Epithelial cell of proximal tubule (primary cell): ENCODE measurements at places on chromosomes 1 and 21.
A peak's percentile ranks its signal among the peaks of the same experiment; 100 is the strongest.

- DNase-seq, result no peak
These were observed 265.5 kb downstream of the PTPRC start for GRCh38 chr1:198904321-198904720.

- DNase-seq, result no peak
These were observed 19.9 kb downstream of the PRXL2B start for GRCh38 chr1:2606396-2606880.

DNA sequence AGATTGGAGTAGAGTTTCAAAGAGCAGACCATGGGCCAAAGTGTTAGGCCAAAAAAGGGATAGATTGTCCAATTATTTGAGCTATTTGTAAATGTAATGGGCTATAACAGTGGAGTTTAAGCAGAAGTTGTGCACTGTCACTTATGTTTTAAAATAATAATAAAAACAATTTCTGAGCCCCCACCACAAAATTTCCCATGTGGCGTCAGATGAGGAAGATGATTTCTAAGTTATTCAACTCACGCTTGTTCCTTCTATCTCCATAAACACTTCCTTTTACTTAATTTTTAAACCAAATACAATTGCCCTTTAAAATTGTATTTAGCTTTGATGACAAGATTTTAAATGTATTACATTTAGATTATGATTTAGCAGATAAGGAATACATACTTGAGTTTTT lies 330.0 kb downstream of the PTPRC start:
- DNase-seq, result no peak

DNA sequence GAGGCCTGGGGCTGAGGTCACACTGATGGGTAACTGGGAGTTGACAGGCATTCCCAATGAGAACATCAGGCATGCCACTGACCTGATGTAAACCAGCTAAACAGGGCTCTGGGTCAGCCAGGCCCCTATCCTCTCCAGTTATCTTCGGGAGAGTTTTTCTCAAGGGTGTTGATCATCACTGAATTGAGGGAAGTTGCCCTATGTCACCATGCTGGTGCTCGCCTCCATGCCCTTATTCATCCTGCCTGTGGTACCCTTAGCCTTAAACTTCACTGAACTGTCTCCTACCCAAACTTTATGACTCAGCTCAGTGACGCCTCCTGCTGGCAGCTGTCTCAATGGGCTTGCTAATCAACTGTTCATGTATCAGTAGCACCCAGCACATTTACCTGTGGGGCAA lies 80.7 kb upstream of the TNR start:
- no peak for DNase-seq

GRCh38 chr1:60665311-60665710 lies 417.1 kb upstream of the NFIA start:
- DNase-seq, result no peak

DNA sequence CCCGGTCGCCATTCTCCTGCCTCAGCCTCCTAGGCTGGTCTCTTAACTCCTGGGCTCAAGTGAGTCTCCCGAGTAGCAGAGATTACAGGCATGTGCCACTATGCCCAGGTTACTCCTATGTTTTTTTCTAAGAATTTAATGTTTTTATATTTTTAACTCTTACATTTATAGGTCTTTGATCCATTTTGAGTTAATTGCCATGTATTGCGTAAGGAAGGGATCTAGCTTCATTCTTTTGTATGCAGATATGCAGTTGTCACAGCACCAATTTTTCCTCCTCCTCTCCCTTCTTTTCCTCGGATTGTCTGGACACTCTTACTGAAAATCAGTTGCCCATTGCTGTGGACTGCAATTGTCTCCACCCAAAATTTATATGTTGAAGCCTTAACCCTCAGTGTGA lies 11.5 kb downstream of the BTBD8 start:
- DNase-seq, result no peak

DNA sequence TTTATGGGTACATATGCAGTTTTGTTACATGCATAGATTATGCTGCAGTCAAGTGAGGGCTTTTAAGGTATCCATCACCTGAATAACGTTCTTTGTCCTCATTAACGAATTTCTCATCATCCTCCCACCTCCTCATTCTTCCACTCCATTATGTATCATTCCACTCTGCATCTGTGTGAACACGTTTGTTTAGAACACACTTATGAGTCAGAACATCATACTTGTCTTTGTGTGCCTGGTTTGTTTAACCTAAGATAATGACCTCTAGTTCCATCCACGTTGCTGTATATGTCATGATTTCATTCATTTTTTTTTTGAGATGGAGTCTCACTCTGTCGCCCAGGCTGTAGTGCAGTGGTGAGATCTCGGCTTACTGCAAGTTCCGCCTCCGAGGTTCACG lies 6.7 kb upstream of the MPC2 start:
- no peak for DNase-seq

GRCh38 chr1:29450591-29450990 lies 214.3 kb downstream of the PTPRU start:
- DNase-seq, result no peak

GRCh38 chr1:32612189-32612881 lies 38.0 kb downstream of the ZBTB8OS start:
- DNase-seq, result peak; percentile 9

- DNase-seq, result no peak
These were observed 4.5 kb upstream of the CSRP1 start for GRCh38 chr1:201511396-201511940.

DNA sequence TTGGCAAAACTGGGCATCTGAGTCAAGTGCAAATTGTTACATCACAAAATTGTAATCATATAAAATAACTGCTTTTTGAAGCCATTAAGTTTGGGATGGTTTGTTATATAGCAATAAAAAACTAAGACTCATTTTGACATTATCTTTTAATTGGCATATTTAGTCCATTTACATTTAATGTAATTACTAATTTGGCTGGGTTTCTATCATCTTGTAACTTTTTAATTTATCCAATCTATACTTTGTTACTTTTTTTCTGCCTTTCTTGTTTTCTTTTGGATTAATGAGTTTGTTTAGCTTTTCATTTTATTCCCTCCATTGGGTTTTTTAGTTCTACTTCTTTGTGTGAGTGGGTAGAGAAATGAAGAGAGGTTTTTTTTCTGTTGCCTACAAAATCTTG lies 76.3 kb downstream of the DRAM2 start:
- DNase-seq, result no peak

GRCh38 chr1:209318181-209319056 lies 265.1 kb upstream of the CAMK1G start:
- DNase-seq, result no peak

DNA sequence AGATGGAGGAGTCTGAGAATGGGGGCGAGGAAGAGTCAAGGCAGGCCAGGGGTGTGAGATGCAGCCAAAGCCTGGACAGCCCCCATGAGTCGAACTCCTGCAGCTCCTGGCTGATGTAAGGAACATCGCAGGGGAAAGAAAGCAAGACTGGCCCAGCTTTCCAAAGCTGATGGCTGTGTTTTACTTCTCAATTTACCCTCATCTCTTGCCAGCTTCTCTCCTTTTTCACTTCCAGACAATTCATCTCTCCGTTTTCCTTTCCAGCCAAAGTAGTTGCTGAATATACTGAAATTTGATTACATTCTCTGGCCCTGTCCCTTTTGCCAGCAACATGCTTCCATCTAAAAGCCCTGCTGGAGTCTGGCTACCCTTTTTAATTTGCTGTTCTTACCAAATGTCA lies 40.0 kb upstream of the UBE2U start:
- no peak for DNase-seq

- DNase-seq, result no peak
These were observed 196.1 kb downstream of the AMY1C start for GRCh38 chr1:103945774-103946173.

DNA sequence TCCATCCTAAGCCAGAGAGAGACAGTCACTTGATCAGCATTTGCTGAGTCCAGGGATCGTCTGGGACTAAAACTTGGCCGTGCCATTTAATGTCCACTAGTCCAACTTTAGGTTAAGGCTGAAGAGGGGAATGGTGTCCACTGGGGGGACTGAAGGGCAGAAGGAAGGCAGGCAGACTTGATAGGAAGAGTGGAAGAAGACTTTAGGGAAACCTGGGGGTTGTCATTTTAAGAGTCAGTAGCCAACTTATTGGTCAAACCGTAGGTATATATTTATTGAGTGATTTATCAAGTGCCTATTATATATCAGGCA lies 1.3 kb upstream of the LMOD1 start:
- DNase-seq, result no peak

DNA sequence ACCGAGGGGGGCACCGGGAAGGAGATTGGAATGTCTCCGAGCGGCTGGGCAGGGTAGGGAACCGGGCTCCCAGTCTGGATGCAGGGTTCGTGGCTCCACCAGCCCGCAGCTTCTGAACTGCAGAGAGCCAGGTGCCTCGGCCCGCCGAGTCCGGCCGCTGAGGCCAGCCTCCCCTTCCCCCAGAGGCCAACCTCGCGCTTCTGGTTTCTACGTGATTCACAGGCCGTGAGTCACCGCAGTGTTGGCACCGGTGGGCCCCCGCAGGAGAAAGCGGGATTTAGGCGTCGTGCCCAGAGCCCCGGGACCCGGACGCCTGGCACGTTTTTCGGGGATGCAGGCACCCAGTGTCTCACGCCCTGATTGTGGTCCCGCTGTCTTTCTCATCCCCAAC lies 458 bp downstream of the CRABP2 start:
- no peak for DNase-seq

GRCh38 chr1:188723332-188724020 lies 1754.2 kb downstream of the BRINP3 start:
- no peak for DNase-seq

DNA sequence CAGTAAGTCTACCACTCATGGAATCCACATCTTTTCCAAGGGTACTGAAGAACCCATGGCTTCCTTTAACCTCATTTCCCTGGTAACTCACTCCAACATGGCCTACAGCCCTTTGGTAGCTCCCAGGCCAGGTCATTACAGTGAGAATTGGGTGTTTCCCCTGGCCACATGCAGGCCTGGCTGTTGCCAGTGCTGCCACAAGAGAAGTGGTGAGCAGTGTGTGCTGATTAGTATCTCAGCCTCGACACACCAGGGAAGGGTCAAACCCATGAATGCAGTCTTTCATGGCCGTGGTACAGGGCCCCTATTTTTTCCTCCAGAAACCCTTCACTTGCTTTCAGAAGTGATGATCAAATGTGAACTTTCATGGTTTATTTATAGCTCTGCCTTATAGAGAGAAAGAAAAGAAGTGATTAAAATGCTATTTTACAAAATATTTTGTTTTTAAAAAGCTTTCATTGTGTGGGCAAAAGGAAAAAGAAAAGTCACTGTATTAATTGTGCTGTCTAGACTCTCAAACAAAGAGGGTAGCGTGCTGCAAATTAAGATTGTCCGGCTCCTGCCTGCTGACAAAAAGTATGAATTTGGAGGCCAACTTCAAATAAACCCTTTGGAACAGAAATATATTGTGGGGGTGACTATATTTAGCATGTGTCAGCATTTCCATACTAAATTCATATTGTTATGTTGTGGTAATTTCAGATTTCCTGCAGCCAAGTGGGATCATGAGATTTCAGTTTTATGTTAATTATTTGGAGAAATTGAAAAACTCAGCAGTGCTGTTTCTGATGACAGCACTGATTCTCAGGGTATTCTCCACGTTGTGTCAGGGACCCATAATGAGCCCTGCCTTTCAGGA lies 62.0 kb upstream of the HOOK1 start:
- DNase-seq, result no peak

DNA sequence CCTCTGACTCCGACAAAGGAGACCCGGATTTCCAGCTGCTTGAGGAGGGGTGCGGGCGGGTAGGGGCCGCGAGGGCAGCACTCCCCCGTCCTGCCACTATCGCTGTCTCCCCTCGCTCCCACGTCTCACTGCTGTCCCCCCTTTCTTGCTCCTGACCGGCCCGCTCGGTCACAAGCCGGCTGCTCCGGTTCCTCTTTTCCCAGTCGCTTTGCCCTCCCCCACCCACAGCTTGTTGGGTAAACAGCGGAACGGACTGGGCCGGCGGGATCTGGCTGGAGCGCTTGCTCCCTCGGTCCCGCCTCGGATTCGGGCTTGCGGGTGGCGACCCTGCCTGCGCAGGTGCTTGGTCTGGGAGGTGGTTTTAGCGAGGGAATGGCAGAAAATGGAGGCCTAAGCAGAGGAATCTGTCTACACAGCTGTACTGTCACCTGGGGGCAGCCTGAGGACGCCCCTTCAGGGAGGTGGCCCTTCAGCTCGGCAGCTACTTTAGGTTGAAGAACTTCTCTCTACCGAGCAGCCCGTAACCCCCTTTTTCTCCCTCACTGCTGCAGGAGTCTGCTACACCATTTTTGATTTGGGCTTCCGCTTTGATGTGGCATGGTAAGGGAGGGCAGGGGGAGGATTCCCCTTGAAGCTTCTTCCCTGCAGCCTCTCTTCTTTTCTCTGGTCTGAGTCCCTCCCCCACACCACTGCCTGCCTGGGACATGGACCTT lies 645 bp downstream of the ATP6V0B start:
- DNase-seq, result no peak

- DNase-seq, result no peak
These were observed 34.4 kb downstream of the CAPZB start for GRCh38 chr1:19450811-19451515.

DNA sequence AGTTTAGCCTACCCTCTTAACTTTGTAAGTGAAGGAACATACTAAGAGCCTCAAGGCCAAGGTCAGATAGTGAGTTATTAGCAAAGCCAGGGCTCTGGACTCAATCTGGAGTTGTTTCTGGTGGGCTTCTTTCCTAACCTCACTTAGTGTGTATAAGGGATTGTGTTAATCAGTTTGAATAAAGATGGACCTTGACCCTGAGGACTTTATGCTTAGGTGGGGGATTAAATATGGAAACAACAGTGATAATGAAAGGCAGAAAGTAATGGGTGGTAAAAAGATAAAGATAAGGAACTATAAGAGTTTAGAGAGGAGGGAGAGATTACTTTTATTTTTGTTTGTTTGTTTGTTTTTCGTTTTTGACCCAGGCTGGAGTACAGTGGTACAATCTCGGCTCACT lies 5.5 kb downstream of the RABGAP1L start:
- no peak for DNase-seq

DNA sequence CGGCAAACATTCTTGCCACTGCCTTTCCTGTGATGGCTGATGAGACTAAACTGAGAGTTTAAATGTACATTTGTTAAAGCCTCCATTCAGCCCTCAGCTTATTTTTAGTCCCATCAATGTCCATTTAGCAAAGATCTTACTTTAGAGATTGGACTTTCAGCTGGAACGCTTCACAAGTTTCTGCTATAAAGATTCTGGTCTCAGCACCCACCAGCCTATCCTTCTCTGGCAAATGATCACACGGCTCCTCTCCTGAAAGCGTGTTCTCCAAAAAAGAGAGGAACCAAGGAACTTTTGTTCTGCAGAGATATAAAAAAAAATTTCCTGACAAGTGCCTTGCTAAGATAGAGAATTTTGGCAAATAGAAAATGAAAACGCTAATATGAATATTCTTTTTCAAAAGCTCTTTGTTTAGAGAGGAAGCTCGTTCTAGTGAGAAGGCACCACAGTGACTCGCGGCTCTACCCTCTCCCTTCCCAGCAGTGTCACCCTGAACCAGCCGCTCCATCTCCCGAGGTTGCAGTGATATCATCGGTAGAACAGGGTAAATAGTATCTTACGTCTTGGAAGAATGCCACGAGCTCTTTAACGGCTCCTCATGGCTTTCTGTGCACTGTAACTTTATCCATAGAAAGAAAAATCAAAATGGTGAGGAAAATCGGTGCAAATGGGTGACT lies 200.2 kb downstream of the APP start:
- no peak for DNase-seq

GRCh38 chr1:10647414-10648170 lies 148.9 kb downstream of the CASZ1 start:
- DNase-seq, result no peak
